Mucosa of gallbladder (tissue), 1 donor: ENCODE measurements at places on chromosomes 1 and 21. TPM values are rescaled to one million over a fixed set of nuclear protein-coding genes. Genes with fewer than 3 reads are reported as not detected.

The HRNR gene
- total RNA-seq: not detected

The OLFML3 gene
- total RNA-seq: 74.8 TPM

The FHAD1 gene
- total RNA-seq: 1.7 TPM

The RBP7 gene
- total RNA-seq: 8.7 TPM

The C1QTNF12 gene
- 4.9 TPM for total RNA-seq
